ENCODE measurements at places on chromosomes 12 and 14.

GRCh38 chr12:26701604-26702215, 131.3 kb downstream of the ITPR2 start:
- peak; percentile 63 for DNase-seq

DNA sequence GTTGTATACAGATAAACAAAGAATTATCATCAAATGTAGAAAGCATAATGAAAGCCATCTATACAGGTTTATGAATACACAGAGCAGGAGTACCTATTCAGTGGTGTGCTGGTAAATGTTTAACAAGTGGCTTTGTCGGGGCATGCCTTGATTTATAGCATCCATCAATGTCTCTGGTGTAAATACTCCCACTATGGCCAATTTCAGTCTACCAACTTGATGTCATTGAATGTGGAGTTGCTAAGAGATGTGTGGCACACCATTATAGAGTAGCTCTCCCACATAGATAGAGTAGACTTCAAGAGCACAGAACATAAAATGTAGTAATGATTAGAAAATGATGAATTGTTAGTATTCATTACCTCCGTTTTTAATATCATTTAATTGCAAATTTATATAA, 9.3 kb downstream of the GRIP1 start:
- peak; percentile 72 for DNase-seq

GRCh38 chr14:105879503-105879866, 353.1 kb downstream of the TMEM121 start:
- peak; percentile 73 for DNase-seq

GRCh38 chr12:109670731-109671130, 42.9 kb upstream of the FAM222A start:
- DNase-seq: peak; percentile 87

DNA sequence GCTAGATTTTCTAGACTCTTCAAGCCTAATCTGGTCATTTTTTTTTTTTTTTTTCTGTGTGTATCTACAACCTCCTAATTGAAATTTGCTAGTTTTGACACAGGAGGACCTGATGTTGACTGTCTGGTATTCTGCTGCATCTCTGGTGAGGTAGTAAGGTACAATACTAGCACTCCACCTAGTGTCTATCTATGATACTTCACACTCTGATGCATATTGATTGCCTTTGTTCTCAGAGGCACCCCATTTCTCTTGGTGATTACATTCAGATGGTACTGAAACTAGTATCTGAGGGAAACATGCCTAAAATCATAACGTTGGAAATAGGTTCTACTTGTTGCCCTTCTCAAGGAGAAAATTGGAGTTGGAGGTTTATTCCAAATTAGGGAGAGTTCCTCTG, 930.5 kb upstream of the NOVA1 start:
- DNase-seq: peak; percentile 77

DNA sequence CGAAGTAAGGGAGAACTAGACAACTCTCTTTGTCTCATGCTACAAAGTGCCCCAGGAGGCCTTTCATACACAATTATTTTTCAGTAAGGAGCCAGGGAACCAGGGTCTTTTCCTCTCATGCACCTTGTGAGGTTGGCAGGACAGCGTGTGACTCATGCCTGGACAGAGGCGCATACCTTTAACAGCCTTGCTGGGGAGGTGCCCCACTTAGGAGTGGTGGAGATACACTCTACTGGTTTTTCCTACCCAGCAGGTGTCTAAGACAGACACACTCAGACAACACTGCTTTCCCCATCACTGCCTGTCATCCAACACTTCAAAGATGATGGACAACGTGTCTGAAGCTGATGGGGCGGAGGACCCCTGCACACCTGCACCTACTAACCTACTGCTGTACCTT, 49.1 kb downstream of the B4GALNT3 start:
- peak; percentile 73 for DNase-seq

GRCh38 chr14:98937712-98938505, 334.1 kb downstream of the BCL11B start:
- no peak for DNase-seq

GRCh38 chr14:89417465-89418225, 612 bp upstream of the FOXN3 start:
- DNase-seq: peak; percentile 90

GRCh38 chr14:56580221-56580711, 668 bp downstream of the TMEM260 start:
- peak; percentile 81 for DNase-seq

- peak; percentile 60 for DNase-seq
Measured at GRCh38 chr12:100795174-100795799, 711 bp downstream of the ANO4 start.

GRCh38 chr14:88929656-88930436, 105.4 kb downstream of the TTC8 start:
- DNase-seq: no peak

GRCh38 chr14:77485901-77486678, 12.5 kb downstream of the ISM2 start:
- no peak for DNase-seq

GRCh38 chr14:90692826-90693225, 123.4 kb downstream of the TTC7B start:
- peak; percentile 33 for DNase-seq

GRCh38 chr12:85092814-85093370, 56.7 kb downstream of the LRRIQ1 start:
- no peak for DNase-seq

DNA sequence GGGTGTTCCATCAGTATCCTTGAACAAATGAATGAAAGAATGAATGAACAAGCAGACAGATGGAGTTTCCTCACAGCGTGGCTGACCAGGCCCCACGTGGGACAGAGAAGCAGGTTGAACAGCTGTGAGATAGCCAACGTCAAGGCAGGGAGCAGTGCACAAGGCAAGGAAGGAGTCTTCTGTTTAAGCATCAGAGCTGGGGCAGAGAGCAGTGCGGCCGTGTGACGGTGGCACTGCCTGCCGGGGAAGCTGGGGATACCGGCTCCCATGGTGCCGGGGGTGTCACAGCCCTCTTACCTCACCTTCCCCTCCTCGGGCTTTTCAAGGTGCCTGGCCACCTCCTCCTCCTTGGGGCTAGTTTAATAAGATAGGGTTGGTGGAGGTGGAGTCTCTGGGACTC, 73.2 kb upstream of the GPATCH2L start:
- DNase-seq: no peak

GRCh38 chr14:54121466-54122027, 164.9 kb upstream of the BMP4 start:
- no peak for DNase-seq

DNA sequence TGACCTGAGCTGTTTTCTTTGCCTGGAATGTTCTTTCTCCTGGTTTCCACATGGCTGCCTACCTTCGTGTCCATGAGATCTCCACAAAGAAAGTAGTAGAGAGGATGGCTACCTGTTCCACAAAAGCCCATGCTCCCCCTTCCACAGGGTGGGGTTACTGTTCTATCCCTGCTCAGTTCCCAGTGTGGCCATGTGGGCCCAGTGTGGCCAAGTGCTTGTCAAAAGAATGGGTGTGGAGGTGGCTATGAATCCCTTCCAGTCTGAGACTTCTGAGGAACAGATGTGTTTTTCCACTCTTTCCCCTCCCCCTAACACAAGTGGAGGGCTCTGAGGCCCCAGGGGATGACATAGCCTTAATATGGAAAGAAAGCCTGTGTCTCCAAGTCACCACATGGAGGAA, 26.2 kb upstream of the HSP90B1 start:
- peak; percentile 42 for DNase-seq

- no peak for DNase-seq
Measured at GRCh38 chr12:69442894-69443293, 27.3 kb upstream of the FRS2 start.

DNA sequence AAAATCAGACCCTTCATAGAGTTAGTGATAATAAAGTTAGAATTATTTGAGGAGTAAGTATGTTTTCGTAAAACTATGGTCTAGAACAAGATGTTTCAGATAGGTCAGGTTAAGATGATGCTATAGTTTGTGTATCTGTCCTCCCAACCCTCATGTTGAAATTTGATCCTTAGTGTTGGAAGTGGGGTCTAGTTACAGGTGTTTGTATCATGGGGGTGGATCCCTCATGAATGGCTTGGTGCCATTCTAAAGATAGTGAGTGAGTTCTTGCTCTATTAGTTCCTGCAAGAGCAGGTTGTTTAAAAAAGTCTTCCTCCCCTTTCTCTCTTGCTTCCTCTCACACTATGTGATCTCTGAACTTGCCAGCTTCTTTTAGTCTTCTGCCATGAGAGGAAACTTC, 707.3 kb upstream of the FOXG1 start:
- peak; percentile 44 for DNase-seq

GRCh38 chr14:106422066-106422465, 895.7 kb downstream of the TMEM121 start:
- DNase-seq: no peak

GRCh38 chr12:87599459-87599858, 429.7 kb downstream of the C12orf50 start:
- no peak for DNase-seq

DNA sequence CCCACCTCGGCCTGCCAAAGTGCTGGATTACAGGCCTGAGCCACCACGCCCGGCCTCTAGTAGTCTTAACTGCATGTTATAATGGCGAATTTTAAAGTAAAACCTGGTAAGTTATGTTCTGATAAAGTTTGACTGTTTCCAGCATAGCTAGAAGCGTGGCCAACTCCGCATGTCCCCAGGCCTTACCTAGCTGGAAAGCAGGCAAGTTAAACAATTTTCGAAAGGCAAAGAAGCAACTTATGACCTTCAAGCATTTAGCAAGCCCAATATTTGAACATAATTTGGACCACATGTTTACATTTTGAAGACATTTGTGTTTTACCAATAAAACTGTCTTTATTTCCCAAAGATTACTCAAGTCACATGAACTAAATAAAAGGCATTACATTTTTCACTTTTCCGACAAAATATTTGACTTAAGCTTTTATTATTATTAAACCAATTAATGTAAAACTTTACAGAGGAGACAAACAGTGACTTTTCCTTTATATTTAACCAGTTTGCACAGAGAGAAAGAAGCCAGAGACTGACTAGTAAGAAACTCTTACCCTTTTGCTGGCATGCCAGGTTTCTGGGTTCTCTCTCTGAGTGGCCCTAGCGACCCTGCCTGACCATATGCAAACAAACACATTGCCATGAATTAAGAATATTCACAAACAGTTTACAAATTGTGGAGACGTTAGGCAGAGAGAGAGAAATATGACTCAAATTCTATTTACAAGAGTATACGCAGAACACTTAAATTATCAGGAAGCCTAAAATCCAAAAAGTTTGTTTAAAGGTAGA, 106.3 kb downstream of the RIN3 start:
- no peak for DNase-seq
